ENCODE measurements at places on chromosomes 12 and 14.

- no peak for DNase-seq
Measured at GRCh38 chr14:26897196-26897595, 299.4 kb upstream of the NOVA1 start.

- no peak for DNase-seq
Measured at GRCh38 chr12:112734859-112735695, 56.5 kb upstream of the RPH3A start.

GRCh38 chr12:74370608-74371216, 166.9 kb upstream of the ATXN7L3B start:
- no peak for DNase-seq

GRCh38 chr12:49462083-49462744, 76.6 kb upstream of the KCNH3 start:
- DNase-seq = no peak

DNA sequence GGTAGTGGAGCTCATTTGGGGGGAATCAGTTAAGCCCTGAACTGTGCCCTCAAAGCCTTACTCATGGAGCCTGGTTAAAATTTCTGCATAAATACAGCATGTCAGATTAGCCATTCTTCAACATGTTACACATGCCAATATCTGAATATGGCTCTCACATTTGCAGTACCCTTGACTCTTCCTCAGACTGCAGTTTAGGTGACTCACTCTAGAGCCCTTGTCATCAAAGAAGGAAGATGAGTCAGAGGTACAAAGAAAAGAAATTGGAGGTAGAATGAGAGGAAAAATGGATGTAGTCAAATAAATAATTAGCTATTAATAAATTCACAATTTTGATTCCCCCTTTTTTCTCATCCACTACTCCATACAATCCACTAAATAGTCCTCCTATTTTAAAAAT, 23.6 kb upstream of the OR4K2 start:
- no peak for DNase-seq

DNA sequence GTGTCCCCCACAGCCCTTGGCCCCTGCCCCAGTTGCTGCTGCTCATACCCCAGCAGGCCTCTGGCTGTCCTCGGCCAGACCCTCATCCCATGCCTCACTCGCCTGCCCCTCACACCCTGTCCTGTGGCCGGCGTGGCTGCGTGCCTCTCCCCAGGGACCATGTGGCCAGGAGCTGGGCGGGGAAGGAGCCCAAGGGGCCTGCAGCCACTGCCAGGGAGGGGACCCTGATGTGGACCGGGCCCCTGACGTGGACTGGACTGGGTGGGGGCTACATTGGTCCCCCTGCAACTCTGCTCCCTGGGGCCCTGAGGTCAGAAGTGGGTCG, 10.9 kb downstream of the FBRSL1 start:
- no peak for DNase-seq

DNA sequence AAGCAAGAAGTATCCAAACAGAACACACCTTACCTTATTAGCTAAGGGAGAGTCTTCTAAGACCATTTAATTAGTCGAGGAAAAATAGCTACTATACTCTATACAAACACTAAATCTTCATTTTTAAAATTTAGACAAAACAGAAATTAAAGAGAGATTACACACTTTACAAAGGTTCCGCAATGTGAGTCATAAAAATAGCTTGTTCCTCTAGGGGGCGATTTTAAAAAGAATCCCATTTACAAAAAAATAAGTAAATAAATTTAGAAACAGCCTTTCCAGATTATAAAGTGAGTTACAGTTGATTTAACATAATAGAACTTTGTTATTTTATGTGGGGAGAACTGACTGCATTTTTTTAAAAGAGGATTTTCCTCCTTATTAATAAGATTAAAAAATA, 201.6 kb downstream of the PAX9 start:
- no peak for DNase-seq

GRCh38 chr12:126718365-126718764, 1548.6 kb upstream of the TMEM132C start:
- DNase-seq = no peak

DNA sequence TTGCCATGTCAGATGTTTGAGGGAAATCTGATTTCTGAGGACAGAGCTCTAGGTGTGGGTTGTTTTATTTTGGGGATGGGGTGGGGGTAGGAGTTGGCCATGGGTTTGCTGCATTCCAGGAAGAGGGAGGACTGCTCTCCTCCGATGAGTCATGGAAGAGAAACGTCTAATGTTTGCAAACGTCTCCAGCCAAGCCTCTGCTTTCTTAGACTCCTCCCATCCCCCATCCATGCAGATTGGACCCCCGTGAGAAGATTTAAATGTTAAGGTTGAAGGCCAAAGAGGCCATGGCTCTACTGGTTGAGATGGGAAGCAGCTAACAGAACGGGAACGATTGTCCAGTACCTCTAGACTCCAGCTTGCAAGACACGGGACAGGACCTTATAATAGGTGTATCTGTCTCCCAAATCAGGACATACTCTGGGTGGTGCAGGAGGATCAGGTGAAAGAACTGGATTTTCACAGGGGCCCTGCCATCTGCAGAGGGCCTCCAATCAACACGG, 11.4 kb upstream of the ATP2A2 start:
- DNase-seq = no peak

- DNase-seq = no peak
Measured at GRCh38 chr12:124928095-124928911, 13.9 kb upstream of the UBC start.

- no peak for DNase-seq
Measured at GRCh38 chr14:20469890-20470602, 840 bp downstream of the PNP start.

DNA sequence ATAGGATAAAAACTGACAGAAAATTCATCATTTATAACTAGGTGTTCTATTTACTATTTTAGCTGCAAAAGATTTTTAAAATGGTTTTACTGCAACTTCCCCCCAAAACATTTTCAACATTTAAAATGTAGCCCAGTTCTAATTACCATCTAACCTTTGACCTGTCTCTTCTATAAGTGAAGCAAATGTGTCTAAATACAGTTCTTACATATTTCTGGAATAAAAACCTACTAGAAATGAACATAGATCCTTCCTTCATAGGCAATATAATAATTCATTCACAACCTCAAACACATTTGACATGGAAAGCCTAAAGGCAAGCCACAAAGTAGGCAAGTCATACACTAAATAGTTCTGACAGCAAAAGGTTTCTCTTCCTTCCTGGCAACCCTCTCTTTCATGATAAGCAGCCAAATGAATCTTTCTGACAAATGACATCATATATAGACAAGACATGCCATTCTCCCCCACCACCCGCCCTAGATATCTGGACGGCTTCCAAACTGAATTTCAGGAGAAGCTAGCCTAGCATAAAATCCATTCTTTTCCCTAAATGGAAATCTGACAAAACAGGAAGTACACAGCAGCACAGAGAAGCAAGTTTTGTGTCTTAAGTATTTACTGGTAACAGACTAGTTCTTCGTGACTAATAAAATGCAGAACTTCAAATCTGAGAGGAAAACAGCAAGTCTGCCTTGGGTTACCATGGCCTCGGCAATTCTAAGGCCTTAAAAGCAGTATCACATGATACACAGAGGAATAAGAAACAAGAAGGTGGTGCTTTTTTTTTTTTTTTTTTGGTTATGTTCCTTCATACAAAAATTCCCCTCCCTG, 17.2 kb upstream of the ARID4A start:
- DNase-seq = no peak

Data from hypothalamus (tissue), 51 donors.